ENCODE measurements at places on chromosomes 6 and 20.

DNA sequence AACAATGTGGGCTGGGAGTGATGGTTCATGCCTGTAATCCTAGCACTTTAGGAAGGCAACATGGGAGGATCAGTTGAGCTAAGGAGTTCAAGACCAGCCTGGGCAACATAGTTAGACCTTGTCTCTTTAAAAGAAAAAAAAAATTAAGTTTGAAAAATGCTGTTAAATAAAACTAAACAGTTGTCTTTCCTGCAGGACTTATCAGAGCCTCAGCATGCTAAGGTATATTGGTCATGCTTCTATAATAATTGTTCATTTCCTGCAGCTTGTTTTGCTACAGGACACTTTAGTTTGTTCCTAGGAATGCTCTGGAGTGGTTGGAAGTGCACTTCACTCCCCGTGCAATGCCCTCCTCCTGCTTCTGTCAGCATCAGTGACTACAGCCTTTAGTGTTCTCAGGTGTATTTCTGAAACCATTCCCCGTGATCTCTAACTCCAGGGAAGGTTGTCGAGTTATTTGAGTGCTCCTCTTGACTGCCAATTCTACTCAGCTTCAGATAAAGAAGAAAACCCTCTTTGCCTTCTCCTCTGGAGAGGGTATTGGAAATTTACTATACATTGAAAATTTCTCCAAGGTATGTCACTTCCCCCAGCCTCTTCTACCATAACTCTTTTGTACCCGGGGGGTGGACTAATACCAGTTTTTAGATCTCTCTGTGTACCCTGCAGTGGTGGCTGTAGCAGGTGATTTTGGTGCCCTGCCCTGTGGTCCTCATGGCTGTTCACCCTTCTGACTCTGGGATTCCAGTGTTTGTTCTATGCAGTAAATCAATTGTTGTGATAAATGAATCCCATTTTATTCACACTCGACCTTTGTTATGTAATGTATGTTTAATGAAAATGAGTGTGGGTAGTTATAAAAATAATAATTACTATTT, 33.8 kb downstream of the NHLRC1 start:
- DNase-seq = no peak

GRCh38 chr6:161679980-161680538, 406.2 kb upstream of the AGPAT4 start:
- no peak for DNase-seq

- no peak for DNase-seq
Measured at GRCh38 chr6:87917886-87918285, 129.8 kb upstream of the SPACA1 start.

- DNase-seq = no peak
Measured at GRCh38 chr6:20572940-20573339, 38.7 kb downstream of the CDKAL1 start.

DNA sequence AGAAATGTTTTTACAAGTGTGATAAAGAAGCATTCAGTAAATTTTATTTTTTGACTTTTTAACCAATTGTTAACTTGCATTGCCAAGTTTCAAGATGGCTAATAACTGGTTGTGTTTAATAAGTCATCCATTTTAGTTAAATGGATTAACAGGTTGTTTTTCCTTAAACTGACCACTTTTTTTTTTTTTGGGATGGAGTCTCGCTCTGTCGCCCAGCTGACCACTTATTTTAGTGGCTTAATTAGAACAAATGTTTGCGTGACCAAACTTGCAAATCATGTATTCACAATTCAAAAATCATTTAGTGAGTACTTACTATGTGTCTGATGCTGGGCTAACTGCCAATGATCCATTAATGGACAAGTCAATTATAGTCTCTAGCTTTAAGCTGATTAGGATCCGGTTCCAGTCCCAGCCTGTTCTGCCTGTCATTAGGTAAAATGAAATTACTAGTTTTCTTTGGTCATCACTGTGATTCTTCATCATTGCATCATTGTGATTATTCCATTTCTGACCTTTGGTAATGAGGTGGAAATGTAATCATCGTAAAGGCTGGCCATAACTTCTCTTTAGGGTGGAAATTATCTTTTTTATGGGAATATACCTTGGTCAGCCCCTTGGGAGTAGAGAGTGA, 729.2 kb upstream of the MARCKS start:
- DNase-seq = no peak

DNA sequence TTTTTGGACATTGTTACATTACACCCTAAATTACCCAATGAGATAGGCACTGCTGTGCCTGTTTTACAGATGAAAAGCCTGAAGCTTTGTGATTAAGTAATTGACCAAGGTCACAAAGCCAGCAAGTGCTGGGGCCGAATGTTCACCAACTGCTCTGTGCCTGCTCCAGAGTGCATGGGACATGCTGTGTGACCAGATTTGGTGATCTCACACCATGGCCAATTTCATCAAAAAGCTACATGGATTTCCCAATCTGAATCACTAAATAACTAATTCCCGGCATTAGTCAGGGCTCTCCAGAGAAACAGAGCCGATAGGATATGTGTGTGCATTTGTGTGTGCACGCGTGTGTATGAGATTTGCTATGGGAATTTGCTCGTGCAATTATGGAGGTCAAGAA, 228.3 kb upstream of the ECI2 start:
- no peak for DNase-seq

- DNase-seq = peak; percentile 60
Measured at GRCh38 chr20:44650771-44651433, 597 bp downstream of the ADA start.

DNA sequence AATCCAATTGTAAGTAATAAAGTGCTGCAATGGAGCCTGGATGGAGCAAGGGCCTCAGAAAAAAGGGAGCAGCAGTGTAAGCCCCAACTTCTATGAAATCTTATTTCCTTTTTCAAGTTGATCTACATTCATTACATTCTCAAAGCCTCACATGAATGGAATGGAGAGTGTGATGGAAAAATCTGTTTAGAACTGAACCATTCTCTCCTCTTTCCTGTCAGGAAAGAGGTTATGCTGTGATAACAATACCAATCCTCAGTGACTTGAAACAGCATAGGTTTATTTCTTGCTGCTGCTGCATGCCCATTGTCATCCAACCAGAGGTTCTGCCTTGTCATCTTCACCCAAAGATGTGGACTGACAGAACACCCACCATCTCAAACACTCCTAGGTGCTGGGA, 8.9 kb upstream of the OR2H2 start:
- DNase-seq = no peak

DNA sequence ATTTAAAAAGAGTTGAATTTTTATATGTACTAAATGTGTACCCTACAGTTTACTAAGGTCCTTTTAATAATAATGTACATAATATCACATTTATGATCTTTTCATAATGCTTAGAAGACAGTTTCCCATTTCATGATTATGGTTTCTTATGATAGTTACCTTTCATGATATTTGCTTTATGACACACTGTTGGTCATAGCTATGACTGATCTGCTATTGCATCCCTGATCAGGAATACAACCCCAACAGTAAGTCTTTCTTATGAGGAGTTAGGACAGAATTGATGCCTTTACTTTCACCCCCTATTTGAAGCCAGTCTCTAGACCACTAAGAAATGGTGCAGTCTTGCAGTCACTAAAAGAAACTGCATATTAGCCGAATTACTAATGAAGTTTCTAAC, 31.0 kb downstream of the LCA5 start:
- DNase-seq = no peak

DNA sequence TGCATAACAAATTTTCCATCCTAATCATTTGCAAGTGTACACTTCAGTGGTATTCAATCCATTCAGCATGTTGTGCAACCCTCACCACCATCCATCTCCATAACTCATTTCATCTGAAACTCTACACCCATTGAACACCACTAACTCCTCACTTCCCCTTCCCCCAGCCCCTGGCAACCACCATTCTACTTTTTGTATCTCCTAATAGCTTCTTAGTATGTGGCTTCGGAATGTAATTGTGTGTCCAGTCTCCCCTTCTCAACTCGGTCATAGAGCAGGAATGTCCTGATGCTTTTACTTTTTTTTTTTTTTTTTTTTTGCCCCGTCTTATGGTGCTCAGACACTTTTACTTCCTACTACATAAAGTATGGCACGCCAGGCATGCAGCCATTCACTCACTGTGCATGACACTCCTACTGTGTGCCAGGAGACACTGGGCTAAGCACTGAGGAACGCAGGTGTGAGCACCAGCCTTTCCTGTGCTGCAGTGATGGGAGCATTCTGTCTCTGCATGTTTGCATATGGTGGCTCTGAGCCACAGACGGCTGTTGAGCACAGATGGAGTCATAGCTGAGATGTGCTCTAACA, 15.3 kb downstream of the HCK start:
- no peak for DNase-seq

GRCh38 chr6:93515736-93516135, 96.4 kb upstream of the EPHA7 start:
- DNase-seq = no peak

- DNase-seq = peak; percentile 96
Measured at GRCh38 chr6:148758492-148758891, 11.7 kb downstream of the UST start.

- DNase-seq = peak; percentile 66
Measured at GRCh38 chr6:37547564-37548061, 47.9 kb upstream of the CCDC167 start.

- no peak for DNase-seq
Measured at GRCh38 chr20:63225082-63225454, 9.1 kb upstream of the YTHDF1 start.

DNA sequence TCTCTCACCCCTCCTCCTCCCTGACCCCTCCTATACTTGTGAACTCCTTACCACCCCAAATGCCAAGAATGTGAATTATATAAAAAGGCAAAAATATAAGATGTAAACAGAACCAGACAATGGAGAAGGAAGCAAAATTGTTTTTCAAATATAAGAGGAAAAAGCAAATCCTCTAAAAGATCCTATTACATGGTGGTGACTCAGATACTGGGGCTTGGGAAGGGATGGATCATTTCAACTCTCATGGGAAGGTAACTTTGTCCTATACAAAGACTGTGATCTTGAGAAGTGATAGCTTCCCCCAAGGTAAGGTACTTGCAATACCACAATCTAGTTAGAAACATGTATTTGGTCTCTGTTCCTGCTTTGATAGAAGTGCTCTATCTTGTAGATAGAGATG, 24.6 kb upstream of the TNFRSF21 start:
- no peak for DNase-seq

- DNase-seq = no peak
Measured at GRCh38 chr6:31734247-31734820, 2.0 kb downstream of the CLIC1 start.

- DNase-seq = no peak
Measured at GRCh38 chr20:49890471-49891361, 24.6 kb downstream of the SPATA2 start.

DNA sequence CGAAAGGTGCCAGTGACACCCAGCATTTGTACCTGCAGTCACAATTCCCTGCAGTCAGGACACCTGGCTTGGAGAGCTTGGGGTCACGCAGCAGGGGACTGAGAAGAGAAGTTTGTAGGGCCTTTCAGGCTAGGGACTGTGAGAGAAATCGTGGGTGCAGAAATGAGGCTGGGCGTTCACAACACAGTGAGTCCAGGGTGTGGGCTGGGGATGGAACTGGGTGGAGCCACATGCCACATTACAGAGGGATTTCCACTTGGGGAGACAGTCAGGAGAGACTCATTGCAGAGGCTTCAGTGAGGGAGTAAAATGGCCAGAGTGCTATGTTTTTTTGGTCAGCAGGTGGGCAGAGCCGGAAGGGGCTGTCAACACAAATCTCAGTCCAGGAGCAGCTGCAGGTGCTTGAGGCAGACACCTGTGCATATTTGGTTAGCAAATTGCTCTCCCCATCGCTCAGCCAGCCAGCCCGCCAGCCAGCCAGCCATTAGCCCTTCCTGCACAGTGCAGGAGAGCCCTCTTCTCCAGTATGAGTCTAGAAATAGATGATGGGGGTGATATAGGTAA, 7.4 kb downstream of the ITPR3 start:
- no peak for DNase-seq

DNA sequence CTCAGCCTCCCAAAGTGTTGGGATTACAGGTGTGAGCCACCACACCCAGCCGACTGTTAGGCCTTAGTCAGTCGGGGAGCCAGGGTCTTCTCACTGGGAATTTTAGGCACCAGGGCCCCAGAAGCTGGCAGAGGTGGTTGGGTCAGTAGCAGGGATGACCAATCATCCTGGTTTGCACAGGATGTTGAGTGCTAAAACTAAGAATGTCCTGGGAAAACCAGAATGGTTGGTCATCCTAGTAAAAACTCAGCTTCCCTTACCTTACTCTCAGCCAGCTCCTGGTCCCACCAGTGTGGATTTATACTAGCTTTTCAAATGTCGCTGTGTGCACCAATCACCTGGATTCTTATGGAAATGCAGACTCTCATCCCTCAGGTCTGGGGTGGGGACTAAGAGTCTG, 31.8 kb downstream of the KCNG1 start:
- DNase-seq = no peak

DNA sequence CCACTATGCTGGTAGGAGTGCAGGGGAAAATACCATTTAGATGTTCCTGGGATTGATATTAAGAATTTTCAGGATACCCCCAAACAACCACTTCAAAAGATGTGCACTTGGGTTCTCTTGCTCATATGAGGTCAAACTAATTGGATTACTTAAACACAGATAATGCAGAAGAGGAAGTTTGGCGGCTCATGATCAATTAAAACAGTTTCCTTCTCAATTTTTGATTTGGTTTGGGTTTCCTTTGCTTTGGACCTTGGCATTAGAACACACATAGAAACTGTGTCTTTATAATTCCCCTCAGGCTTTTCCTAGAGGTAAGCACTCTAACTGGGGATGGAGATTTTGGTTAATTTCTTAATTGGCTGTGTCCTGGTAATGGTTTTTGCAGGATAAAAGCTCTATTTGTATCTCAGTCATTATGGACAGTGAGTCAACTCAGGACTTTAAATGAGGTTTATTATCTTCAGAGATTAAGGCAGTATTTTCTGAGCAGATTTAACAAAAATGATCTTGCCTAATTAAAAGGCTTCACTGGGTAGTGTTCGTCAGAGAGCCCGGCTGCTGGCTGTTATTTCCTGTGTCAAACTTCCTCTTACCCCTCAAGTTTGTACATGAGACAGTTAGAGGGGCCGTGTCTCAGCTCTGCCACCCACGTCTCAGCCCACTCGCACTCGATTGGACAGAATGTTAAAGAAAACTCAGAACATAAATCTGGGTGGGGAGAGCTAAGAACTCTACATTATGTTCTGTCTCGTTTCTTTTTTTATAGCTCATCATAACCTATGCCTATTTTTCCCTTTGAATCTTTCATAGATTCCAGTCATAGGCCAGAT, 50.3 kb upstream of the PREP start:
- peak; percentile 59 for DNase-seq

DNA sequence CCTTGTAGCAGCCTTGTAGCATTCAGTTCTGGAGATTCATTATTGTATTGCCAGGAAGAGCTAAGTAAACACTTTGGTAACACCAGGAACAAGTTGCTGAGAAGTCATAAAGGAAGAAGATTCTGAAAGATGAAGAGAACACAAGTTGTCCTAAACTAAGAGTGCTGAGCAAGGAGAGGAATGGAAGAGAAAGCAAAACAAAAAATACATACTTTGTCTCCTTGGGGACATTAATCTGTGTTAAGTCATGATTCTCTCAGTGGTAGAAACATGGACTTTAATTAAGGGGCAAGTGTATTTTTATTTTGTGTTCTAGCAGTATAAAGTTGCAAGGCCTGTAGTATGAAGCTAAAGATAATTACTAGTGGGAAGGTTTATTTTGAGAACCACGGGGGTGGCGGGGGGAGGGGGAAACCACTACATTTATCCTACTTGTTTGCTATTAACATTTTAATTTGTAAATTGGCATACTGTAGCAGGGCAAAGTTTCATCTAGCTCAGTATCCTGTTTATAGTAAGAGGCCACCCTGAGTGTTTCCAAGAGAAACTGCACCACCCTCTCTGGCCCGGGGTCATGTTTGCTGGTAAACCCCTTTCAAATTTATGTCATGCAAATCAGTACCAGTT, 463.0 kb downstream of the CDKAL1 start:
- no peak for DNase-seq
